HTR-8/SVneo (cell line): ENCODE measurements at places on chromosomes 13 and 19.
A peak's percentile ranks its signal among the peaks of the same experiment; 100 is the strongest.

GRCh38 chr19:1718420-1719291 is 34.6 kb upstream of the ONECUT3 start:
- DNase-seq: no peak

DNA sequence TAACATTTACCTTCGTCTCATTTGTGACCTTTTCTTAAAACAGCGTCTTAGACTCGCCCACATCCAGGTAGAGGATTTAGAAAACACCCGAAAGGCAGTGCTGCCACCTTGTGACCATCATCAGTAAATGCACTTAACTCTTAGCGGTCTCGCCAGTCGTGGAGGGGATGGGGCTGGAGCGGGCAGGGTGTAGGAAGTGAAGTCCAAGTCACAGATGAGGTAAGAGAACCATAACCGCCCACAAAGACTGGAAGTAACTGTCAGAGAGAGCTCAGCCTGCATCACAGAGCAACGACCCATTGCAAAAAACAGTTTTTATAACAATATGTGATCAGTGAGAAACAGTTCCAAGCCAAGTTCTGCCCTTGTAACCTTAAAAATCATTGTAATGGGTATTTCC is 10.7 kb upstream of the CEACAM3 start:
- DNase-seq: peak; percentile 76

DNA sequence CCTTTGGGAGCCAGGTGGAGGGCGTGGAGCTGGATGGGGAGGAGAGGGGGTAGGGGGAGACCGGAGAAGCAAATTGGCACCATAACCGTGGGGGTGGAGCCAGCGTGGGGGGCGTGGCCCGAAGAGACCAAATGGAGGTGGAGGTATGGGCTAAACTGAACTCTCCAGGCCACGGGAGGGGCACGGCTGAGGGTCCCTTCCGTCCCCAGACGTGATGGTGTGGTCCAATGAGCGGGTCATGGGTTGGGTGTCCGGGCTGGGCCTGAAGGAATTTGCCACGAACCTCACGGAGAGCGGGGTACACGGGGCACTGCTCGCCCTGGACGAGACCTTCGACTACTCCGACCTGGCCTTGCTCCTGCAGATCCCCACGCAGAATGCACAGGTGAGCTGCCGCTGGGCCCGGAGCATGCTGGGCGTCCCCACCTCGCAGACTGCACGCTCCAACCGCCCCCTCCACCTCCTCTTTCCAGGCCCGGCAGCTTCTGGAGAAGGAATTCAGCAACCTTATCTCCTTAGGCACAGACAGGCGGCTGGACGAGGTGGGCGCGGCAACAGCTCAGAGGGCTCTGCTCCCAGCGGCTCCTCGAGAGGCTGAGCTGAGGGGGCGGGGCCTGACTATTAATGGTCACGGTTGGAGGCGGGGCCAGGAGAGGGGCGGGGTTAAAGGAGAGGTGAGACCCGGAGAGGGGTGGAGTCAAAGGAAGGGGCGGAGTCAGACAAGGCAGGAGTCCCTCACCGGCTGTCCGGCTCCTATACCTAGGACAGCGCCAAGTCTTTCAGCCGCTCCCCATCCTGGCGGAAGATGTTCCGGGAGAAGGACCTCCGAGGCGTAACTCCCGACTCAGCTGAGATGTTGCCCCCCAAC is 6.2 kb downstream of the HRC start:
- DNase-seq: peak; percentile 96

DNA sequence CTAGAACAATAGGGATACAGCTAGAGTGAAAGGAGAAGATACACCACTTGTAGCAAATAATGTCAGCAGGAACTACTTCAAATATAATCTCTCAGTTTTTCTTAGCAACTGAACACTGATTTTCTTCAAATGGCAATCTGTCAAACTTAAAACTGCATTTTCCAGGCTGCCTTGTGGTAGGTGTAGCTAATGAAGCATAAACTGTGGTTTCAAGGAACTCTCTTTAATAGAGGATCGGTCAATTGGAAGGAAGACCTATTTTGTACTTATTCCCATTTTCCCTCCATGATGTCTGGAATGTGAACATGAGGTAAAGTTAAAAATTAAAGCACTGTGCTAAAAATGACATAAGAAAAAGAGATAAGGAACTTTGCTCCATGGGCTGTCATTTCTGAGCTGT is 1261.9 kb downstream of the PCDH17 start:
- DNase-seq: no peak

DNA sequence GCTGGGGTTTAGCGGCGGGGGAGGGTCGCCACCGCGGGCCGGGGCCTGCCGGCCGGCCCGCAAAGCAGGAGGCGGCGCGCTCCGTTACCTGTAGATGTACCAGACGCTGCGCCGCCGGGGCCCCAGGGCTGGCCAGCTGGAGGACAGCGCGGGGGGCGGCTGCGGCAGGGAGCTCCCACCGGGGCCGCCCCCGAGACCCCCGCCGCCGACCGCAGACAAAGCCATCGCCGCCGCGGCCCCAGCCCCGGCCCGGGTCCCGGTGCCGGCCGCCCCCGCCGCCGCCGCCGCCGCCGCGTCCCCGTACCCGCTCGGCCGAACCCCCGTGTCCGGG is 24.8 kb downstream of the SHANK1 start:
- no peak for DNase-seq

GRCh38 chr19:35879770-35880317 is 11.5 kb downstream of the APLP1 start:
- DNase-seq: peak; percentile 88

GRCh38 chr13:80955501-80955900 is 614.6 kb upstream of the SPRY2 start:
- no peak for DNase-seq

- no peak for DNase-seq
Observed at GRCh38 chr13:40328091-40328490, 338.4 kb downstream of the FOXO1 start.

DNA sequence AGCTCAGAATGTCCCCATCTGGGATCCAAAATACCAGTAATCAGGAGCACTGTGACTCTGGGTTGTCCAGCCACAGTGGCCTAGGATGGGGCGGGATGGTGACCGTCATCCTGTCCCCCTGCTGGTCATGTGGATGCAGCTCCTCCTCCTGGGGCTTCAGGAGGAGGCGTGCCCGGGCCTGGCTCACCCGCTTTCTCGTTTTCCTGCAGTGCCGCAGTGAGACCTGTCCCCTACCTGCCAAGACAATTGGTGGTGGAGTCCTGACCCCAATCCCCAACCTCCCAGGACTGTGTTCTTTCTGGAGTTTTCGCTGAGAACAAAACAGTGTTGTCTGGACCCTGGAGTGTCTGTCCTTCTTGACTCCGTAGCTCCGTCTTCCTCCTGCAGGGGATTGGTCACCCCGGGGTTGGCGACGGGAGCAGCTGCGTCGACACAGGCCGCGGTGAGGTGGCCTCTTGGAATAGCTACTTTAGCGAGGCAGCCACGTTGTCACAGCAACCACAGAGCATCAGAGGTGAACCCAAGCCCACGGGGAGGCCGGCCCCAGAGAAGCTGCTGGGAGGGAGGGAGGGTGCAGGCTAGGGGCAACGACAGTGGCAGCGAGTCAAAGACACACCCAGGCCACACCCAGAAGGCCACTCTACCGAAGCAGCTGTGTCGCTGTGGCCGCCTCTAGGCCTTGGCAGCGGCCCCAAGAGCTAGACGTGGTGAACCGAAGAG is 10.2 kb upstream of the EMC10 start:
- DNase-seq: no peak

- no peak for DNase-seq
Observed at GRCh38 chr13:45105895-45106294, 14.4 kb upstream of the GTF2F2 start.

GRCh38 chr19:57786286-57786685 is 16.8 kb downstream of the ZNF586 start:
- no peak for DNase-seq

DNA sequence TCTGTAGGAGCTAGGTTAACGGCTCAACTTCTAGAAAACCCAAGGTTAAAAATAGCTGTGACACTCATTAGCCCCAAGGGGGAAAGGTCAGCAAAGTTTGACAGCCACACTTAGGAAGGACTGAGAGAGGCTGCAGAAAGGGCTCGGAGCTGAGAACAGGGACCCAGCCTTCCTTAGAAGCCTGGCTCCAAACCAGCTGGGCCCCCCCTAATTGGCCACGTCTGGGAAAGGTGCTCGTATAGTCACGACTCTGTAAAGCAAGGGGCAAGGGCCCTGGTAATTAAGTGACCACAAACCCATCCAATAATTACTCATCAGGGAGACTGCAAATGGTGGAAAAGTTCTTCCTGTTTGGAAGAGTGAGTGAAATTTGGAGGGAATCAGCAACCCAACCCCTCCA is 90.5 kb downstream of the RNASEH2B start:
- no peak for DNase-seq

GRCh38 chr19:17855280-17856152 is 4.2 kb upstream of the RPL18A start:
- peak; percentile 90 for DNase-seq
